ENCODE measurements at places on chromosomes 7 and 10.

DNA sequence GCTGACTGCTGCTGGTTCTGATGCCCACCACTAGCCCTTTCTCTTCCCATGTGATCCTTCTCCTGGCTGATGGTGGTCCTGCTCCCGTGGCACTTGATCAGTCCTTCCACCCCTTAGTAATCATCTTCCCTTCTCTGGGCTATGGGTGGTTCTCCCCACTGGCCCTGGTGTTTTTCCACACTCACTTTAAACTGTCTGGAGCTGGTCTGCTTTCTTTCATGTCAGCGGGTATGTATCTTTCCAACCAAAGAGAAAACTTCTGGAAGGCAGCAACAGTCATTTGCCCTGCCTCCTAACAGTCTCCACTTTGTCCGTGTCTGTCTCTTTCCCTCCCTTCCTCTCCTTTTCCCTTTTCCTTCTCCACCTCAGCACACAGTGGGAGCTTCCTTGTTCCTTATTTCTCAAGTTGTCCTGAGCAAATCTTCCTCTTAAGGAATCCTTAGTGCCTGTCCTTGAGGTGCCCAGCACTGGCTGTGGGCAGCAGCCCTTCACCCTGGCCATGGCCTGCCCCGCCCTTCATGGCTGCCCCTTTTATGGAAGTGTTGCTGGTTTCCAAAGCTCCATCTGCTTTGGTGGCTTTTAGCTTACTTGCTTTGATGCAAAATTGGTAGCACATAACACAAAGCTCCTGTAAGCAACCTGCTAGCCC lies 189.0 kb downstream of the TCF7L2 start:
- DNase-seq, result no peak

- DNase-seq, result peak; percentile 25
Measured at GRCh38 chr7:11716185-11716584, 115.8 kb downstream of the THSD7A start.

GRCh38 chr7:147245274-147245673 lies 1128.7 kb downstream of the CNTNAP2 start:
- no peak for DNase-seq

- DNase-seq, result no peak
Measured at GRCh38 chr7:17304926-17305325, 6.5 kb downstream of the AHR start.

GRCh38 chr10:99958806-99959205 lies 50.9 kb downstream of the DNMBP start:
- DNase-seq, result no peak

GRCh38 chr7:54349229-54349628 lies 192.9 kb upstream of the VSTM2A start:
- DNase-seq, result no peak

DNA sequence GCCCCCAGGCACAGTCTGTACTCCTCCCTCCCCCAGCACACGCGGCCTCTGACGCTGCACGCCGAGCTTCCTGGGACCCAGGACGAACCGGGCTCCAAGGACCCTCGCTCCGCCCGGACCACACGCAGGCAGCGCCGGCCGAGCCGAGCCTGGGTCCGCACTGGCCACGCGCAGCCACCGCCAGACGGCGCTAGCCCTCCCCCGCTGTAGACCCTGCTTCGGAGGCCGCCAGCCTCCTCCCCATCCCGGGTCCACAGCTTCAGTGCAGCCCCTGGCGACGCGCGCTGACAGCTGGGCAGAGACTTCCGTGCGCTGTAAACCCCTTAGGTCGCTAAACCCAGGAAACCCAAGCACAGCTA lies 936 bp upstream of the TCERG1L start:
- DNase-seq, result no peak

DNA sequence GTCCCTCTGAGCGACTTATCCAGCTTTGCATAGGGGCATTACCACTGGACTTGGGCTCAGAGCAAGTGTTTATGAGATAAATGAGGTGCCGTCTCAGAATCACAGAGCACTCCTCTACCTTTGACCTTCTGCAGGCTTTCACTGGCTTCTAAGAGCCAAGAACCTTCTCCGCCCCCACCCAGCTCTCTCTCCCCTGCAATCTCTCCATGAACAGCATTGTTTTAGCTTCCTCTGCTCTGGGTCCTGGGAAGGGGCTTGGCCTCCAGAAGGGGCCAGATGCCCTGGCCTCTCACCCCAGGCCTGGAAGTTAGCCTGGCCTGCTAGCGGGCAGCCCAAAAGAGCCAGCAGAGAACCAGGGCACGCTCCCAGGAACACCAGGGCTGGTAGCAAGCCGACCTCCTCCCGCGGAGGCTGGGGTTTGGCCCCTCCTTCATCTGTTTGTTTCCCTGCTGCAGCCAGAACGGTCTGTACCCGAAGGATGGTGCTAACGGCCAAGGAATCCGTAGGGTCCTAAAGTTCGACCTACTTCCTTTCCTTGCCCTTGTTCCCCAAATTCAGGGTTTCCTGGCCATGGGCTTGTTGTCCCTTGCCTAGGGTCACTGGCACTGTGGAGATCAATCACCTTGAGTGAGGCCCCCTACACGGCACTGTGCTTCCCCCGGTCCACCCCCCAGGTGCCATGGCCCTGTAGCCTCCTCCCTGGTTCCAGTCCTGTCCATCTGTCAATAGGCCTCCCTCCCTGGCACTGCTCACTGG lies 18.7 kb upstream of the DDIT4 start:
- DNase-seq, result peak; percentile 27

DNA sequence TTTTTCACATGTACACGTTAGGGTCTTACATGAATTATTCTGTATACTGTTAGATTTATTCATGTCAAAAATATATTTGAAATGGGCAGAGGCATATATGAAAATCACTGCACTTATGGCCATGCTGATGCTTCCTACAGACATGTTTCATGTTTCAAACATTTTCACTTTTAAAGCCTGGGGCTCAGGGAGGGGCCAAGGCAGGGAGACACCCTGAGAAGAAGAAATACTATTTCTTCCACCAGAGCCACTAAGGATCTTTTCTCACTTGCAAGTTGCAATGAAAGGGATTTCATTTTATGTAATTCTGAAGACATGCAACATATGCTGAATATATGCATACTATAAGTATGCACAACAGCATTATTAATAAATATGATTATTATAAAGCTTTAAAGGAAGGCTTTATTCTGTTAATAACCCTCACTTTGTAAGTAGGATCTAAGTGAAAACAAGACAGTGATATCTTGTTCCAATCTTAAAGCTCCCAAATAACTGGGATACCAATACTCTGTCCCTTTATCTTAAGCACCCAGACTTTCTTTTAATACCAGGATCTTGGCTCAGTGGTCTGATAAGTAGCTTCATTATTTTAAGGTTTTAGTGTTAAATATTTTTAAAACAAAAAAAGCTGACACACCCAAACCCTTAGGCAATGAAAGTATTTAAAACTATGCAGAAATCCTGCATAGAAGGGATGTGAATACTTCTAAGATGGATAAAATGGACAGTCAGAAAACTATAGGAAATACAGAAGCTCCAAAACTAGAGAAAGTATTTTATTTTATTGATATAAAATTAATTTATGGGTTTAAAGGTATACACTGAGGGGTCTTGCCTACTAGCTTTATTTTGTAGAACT lies 148.0 kb downstream of the SNX13 start:
- no peak for DNase-seq

- DNase-seq, result no peak
Measured at GRCh38 chr7:44858161-44858560, 10.3 kb upstream of the H2AZ2 start.

DNA sequence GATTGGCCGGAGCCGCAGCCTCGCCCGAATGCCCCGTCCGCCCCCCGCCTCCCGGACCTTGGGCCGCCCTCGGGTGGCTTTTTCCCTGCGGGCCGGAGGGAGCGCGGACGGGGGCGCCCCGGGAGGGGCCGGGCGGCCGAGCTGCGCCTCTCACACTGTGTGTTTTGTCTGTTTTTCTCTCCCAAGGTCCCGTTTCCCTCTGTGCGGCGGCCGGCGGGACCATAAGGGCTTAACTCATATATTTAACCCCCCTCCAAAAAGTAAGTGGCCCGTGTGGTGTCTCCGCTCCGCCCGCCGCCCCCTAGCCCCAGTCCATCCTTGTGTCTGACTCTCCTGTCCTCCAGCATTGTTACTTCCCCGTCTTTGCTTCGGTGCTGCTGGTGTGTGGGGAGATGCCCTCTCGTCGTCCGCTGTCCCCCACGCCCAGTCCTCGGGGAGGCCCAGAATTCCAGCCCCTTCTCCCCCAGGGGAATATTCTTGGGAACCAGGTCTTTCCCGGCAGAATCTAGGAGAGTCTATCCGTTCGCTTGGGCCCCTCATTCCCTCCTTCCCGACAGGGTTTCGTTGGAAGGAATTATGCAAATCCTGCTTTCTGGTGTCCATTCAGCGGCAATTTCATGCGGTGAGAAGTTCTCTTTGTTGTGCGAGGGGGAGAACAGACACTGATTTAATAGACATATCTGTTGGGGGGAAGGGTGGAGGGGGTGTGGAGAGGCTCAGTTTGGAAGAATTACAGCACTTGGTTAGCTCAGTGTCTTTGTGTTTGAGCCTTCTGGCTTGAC lies 1.3 kb downstream of the LCOR start:
- DNase-seq, result no peak

DNA sequence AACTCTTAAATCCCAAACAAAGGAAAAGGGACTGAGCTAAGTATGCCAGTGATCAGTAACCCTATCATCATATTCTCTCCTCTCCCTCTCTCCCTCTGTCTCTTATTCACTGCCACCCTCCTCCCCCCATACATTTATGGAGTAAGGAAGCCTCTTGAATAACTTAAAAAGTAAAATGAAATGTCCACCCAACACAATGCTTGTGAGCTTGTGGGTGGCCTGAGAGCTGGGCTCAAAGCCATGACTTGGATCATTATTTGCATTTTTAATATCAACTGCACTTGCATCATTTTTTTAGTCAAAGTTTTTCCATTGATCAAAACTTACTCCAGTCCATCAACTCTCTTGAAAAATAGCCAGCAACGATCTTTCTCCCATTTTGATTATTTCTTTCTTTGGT lies 46.8 kb downstream of the FAM107B start:
- no peak for DNase-seq

- DNase-seq, result no peak
Measured at GRCh38 chr10:70980687-70981086, 92.3 kb upstream of the PCBD1 start.

DNA sequence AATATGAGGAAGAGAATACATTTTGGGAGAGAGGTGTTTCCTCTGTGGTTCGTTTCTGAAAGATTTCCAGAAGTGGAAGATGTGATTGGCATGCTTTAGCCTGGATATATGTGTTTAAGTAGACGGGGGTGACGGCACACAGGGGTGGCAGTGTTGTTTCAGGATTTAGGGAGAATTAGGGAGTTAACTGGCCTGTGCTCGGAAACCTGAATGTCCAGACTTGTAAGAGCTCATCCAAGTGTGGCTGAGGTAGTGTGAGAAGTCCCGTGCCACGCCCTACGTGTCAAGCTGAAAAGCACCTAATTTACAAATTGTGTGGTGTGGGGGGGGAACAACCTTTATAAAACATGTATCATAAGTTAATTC lies 1.1 kb downstream of the RALA start:
- no peak for DNase-seq

DNA sequence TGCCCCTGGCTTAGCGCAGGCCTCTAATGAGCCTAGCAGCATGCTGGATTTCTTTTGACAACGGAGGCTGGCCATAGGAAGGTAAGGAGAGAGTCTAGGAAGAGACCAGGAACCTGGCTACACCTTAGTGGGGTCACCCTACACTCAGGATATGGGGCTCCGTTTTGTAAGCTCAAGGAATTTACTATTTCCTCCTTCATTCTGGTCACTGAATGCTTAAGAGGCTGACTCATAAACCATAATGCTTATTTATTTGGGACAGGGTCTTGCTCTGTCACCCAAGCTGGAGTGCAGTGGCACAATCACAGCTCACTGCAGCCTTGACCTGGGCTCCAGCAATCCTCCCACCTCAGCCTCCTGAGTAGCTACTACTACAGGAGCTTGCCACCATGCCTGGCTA lies 38.4 kb downstream of the CARD11 start:
- DNase-seq, result no peak

DNA sequence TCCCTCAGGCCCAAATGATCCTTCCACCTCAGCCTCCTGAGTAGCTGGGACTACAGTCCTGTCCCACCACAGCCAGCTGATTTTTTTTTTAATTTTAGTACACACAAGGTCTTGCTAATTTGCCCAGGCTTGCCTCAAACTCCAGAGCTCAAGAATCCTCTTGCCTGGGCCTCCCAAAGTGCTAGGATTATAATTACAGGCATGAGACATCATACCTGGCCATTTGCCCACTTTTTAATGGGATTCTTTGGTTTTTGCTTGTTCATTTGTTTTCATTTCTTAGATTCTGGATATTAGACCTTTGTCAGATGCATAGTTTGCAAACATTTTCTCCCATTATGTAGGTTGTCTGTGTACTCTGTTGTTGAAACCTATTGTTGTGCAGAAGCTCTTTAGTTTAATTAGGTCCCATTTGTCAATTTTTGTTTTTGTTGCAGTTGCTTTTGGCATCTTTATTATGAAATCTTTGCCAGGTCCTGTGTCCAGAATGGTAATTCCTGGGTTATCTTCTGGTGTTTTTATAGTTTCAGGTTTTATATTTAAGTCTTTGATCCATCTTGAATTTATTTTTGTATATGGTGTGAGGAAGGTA lies 95.2 kb downstream of the GLCCI1 start:
- DNase-seq, result no peak

DNA sequence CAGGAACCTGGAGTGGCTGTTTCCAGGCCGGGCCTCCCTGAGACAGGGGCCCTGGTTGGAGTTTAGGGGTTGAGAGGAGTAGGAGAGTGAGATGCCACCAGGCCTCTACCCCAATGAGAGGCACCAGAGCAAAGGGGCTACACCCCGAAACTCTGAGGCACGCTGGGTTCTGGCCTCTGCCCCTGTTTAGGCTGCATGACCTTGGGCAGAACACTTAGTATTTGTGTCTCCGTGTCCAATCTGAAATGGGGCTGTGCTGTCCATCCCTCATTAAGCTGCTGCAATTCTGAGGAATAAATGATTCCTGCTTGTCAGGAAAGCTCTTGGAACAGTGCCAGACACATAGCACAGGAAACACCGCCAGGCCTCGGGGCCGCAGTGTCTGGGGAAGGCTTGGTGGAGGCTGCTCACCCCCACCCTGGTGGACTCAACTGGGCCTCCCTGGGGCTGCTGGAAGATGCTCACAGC lies 40.5 kb upstream of the SAMD8 start:
- no peak for DNase-seq

DNA sequence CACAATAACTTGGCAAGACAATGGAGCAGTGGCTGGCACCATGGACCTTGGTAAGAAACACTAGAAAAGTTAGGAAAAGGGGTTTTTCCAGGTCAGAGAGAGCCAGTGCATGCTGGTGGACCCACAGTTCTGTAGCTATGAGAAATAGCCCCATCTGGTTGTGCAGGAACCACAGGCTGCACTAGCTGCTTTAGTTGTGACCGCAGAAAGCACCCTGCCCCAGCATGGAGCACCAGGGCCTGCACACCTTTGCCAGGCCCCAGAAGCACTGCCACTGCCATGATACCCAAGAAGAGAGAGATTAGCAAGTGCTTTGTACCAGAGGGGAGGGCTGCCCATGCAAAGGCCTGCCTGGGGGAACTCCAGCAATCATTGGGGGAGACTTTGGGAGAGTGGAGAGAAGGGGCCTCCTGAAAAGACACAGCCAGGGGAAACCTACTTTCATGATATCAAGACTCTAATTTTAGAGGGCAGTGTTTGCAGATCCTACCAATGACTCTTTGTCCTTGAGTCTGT lies 256.1 kb upstream of the C7orf33 start:
- DNase-seq, result no peak
